ENCODE measurements at places on chromosomes 4 and X.

DNA sequence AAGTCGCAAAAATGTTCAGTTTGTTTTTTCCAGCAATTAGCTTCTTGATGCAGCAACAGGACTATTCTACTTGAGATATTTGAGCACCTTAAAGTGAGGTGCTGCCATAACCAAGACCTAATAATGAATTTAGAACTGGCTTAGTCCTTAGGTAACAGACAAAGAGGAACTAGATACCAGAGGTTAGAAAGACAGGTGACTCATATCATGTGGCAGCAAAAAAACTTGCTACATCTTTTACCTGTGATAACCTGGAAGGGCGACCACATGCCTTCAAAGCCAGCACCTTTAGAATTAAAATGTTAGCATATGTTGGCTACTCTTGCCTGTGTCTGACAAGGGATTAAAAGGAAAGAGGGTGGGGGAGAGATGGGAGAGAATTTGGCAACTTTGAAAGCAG is 90.4 kb downstream of the ARHGAP6 start:
- no peak for DNase-seq

DNA sequence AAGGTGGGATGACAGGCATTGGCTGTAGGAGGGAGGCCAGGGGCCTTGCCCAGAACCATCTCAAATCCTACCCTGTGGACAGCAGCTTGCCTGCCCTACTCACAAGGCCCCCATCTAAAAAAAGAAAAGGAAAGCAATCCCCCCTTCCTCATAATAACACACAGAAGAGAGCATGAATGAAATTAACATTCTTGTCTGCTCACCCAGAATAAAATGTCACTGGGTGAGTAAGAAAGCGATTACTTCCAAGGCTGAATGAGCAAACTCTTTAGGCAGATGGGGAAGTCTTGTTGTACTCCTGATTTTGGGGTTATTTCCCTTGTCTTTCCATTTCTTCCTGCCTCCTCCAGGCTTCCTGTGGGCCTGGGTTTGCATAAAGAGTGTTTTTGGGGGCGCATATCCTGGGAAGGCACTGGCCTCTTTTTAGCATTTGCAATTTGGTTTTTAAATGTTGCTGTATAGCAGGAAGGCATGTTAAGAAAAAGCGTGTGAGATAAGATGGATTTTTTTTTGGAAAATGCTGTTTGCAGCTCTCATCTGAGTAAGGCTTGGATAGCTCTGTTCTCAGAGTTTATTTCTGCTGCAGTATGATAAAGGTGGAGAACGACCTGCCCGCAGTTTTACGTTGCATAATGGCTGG is 248.3 kb upstream of the GATB start:
- DNase-seq, result no peak

DNA sequence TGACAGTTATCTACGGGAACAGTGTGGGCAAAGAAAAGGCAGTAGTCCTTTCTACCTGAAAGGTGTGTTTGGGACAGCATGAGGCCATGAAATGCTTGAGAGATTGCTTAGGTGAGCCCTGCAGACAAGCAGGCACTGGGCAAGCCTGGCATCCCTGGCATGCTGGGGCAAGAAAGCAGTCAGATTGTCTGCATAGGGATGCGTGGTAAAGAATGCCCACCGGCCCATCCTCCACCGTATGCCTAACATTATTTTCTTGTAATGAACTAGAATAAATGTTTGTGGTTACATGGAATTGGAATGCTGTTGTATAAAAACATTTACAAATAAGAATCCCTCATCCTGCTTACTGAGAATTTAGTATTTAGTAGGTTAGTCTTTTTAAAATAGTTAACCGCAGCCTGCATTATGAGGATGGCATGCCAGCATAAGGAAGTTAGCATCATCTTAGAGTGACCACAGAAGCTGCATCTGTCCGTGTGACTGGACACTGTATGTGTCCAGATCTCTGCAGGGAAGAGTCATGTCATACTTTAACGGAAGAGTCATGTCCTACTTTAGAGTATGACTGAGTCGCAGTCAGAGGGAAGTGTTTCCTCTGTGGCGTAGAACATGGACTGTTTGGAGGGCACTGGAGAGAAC is 18.9 kb downstream of the ZBTB49 start:
- no peak for DNase-seq

- no peak for DNase-seq
These were observed 33.1 kb downstream of the SLC10A7 start for GRCh38 chr4:146488495-146489174.

DNA sequence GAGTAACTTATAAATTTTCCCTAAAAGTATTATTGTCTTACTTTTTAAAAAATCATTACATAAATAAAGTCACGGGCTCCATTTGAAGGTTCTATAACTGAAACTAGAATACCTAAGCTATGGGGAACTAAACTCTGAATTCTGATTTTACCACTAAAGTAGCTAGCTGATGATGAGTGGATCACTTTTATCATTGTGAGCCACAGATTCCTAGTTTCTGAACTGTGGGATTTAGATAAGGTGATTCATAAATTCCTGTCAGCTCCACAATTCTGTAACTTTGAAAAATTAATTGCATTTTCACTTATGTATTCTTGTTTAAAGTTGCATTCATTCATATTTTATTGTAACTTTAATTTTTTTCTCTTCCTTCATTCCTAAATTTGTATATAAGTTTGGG is 540.9 kb downstream of the GBA3 start:
- DNase-seq, result no peak

DNA sequence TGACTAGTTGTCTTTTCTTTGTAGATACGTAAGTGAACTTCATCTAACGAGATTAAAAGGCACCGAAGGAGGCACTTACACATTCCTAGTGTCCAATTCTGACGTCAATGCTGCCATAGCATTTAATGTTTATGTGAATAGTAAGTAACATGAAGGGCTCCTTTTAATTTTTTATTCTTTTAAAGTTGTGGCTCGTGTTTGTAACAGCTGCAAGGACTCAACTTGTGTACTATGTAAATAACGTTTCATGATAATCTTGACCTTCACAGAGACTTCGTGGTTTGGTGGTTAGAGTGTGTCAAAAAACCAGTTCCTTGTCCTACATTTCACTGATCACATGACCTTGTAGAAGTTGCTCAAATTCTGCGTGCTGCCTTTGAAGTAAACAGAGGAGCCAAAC is 51.6 kb downstream of the KIT start:
- DNase-seq, result no peak

DNA sequence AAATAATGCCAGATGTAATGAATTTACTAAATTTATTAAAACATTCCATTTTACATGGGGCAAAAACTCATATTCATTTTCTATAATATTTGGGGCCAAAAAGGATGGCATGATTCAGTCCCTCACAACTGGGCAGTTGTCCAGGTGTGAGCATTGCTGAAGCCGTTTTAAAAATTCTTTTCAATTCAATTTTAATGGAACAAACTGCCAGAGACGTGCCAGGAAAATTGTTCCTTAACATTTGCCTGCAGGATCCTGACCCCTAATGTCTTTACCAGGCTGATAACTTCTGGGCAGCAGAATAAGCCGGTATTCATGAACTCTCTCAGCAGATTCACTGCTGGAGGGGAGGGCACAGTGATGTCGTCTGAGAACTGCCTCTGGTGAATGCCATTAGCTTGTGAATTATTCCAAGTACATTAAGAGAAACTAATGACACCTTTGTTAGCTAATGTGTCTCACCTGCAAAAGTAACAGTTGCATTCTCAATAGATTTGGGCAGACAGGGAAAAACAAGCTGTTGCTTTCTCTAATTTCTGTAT is 1445.1 kb upstream of the TENM3 start:
- DNase-seq, result no peak

- no peak for DNase-seq
These were observed 19.1 kb downstream of the CD99 start for GRCh38 chrX:2710041-2710840.

DNA sequence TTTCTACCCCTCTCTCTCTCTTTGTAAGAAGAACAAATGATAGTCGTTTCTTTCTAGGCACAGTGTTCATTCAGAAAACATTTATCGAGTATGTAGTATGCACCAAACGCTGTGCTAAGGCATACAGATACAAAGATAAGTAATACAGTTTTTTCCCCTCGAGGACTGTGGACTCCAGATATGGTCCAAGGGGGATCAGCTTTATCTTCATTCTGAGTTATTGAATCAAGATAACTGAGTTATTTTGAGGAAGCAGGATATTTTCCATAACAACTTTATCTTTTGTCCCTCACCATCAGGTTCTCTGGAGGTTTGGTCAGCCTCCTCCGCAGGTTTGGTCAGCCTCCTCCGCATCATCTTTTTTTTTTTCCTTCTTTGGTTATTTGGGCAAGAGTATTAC is 15.0 kb downstream of the EREG start:
- DNase-seq, result no peak

DNA sequence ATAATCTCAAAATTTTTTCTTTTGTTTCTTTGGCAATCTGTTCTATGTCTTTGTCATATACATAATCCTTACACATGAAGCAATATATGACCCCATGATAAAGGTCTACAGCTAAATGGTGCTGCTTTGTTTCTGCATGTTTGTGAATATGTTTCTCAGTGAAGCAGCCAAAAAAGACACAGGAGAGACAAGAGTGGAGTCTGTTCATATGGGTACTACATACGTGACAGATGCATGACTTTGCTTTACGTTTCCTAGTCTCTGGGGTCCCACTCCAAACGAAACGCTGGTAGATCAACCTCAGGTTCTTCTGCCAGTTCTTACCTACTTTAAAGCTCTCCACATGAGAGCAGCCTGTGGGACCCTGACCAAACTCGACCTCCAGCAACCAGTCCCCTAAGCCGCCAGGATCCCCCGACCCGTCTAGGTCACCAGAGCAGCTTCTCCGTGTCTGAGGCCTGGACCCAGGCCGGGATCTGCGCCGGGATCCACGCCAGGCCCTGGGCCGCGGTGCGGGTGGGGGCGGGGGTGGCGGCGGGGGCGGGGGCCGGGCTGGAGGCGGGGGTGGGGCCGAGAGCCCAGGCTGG is 1.5 kb downstream of the USP51 start:
- DNase-seq, result no peak

- no peak for DNase-seq
These were observed 135.8 kb upstream of the GUCY1A1 start for GRCh38 chr4:155530857-155531256.

DNA sequence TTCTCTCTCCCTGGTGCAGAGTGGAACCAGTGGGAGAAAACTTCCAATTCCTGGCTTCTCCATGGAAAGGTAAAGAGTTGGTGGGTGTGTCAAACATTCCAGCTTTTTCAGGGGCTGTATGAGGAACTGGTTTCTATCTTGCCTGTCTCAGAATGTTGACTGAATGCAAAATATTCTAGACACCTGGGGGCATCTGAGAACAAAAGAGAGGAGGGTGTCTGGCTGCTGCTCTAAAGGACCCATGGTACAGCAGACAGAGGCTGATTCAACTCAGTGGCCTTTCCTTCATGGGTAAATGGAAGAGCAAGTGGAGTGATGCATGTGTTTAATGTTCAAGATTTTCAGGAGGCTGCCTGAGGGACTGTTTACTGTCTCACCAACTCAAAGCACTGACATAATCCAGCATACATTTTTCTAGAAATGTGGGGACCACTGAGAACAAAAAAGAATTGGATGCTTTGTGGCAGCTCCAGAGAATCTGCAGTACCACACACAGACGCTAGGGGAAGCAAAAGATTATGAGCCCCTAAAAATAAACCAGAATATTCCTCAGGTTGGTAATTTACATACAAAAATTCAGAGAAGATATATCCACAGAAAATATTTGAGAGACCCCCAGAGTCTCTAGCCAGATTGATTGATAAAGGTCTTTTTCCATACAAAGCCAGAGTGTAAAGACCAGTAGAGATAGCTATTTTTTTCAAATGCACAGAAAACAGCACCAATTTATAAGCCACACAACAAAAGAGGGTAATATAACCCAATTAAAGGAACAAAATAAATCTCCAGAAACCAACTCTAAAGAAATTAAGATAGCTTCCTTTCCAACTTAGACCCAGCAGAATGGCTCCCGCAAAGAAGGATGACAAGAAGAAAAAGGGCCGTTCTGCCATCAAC is 48.0 kb upstream of the STARD8 start:
- no peak for DNase-seq

DNA sequence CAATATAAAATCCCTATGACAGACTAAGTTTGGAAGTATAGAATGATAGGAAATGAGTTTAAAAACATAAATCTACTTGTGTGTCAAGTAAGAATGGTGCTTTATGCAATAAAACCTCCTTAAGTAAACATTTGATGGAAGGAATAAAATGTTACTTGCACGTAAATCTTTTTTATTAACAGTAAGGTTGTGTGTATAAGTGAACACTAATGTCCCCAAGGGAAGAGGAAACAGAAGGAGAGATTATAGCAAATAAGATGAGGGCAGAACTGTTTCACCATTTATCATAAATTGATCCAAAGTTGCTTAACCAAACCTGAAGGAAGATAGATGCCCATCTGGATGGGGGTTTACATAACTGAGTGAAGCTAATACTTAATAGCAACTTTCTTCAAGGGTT is 86.8 kb downstream of the FRMPD4 start:
- no peak for DNase-seq

GRCh38 chr4:41212616-41213203 is 1.6 kb downstream of the APBB2 start:
- no peak for DNase-seq

DNA sequence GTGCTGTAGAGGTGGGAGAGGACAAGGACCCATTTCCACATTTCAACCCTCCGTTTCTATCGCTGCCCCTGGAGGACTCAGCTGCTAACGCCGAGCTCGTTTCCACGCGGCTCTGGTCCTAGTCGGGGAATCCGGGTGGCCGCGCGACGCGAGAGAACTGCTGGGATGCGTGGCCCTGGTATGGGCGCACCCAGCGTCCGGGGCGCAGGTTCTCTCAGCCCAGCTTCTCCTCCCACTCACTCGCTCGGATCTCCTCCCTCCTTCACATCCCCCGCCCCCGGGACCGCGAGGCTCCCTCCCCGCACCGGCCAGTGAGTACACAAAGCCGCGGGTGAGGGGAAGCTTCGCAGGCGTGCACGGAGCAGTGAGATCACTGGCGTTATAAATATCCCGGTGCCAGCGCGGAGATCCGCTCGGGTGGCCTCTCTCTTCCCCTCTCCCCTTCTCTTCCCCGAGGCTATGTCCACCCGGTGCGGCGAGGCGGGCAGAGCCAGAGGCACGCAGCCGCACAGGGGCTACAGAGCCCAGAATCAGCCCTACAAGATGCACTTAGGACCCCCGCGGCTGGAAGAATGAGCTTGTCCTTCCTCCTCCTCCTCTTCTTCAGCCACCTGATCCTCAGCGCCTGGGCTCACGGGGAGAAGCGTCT is at the start of gene FGF5:
TSS of gene FGF5 (plus strand) at position 412 of the 649 bp plus-strand sequence. CDS start at position 573, 161 bp downstream.
- DNase-seq, result no peak

DNA sequence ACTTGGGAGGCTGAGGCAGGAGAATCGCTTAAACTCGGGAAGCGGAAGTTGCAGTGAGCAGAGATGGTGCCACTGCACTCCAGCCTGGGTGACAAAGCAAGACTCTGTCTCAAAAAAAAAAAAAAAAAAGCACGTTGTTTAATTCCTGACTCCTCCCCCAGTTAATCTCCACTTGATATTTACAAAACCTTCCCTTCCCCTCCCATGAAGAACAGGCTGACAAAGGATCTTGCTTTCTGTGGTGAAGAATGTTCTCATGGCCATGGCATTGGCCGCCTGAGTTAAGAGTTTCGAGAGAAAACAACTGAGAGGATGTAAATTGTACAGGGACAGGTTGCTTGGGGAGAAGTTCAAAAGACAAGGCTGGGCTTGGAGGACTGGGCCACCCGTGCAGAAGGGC is 168.2 kb upstream of the BCOR start:
- no peak for DNase-seq

Data from pancreas (tissue), 10 donors.